ENCODE measurements at places on chromosomes 1 and 21.

- peak; percentile 43 for DNase-seq
These were observed 618 bp downstream of the ETS2 start for GRCh38 chr21:38806153-38806941.

DNA sequence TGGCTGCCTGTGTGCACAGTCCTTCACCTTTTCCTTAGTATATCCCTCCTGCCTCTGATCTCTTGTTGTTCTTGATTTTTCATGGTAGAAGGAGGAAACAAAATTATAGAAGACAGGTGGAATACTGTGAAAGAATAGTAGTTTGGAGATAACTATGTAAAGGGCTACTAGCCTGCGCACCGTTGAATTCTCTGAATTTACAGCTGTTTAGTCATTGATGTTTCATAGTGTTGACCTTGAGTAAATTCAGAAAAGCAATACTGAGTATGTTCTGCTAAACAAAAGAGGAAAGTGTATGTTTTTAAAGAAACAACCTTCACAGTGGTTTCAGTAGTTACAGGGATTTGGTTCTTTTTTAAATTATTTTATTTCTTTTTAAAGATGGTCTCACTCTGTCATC lies 18.1 kb downstream of the CAMTA1 start:
- DNase-seq, result no peak

DNA sequence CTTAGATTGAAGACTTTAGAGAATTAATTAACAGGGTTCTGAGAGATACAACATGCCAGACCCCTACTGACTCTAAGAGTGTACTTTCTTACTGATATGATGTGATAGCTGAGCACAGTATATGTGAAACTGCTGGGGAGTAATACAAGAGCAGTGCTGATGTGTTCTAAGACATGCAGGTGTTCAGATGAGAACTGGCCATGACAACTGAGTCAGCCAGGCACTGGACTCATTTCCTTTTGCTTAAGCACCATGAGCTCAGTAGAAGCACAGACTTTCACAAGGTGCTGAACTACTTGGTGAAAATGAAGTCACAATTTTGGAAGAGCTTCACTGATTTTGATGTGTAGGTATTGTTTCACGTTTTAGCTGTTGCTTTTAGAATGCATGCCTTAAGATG lies 15.9 kb upstream of the POGZ start:
- DNase-seq, result no peak

- no peak for DNase-seq
These were observed 9.3 kb downstream of the MIA3 start for GRCh38 chr1:222627232-222627631.

- no peak for DNase-seq
These were observed 69.0 kb upstream of the SPAG17 start for GRCh38 chr1:118254001-118254400.

DNA sequence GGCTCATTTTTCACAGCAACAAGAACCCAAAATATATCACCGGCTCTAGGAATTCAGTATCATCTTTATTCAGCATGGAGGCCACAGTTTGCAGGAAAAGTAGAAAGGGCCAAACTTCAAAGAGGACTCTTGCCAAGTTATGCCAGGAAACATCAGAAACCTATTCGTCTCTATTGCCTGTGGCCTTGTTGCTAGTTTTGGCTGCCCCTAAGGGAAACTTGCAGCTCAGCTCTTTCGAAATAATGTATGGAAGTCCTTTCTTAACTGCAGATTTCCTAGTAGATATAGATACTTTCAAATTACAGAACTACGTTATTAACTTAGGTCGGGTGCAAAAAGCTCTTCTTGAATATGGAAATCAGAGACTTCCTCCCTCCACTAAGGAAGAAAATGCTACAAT lies 4.2 kb upstream of the NENF start:
- no peak for DNase-seq

- DNase-seq, result no peak
These were observed 48.6 kb upstream of the TMEM125 start for GRCh38 chr1:43220905-43221778.

GRCh38 chr1:152111515-152111968 lies 3.7 kb downstream of the TCHH start:
- DNase-seq, result peak; percentile 21

GRCh38 chr1:180623579-180624347 lies 8.1 kb upstream of the XPR1 start:
- DNase-seq, result no peak

GRCh38 chr1:198201956-198202784 lies 45.4 kb downstream of the NEK7 start:
- DNase-seq, result no peak

DNA sequence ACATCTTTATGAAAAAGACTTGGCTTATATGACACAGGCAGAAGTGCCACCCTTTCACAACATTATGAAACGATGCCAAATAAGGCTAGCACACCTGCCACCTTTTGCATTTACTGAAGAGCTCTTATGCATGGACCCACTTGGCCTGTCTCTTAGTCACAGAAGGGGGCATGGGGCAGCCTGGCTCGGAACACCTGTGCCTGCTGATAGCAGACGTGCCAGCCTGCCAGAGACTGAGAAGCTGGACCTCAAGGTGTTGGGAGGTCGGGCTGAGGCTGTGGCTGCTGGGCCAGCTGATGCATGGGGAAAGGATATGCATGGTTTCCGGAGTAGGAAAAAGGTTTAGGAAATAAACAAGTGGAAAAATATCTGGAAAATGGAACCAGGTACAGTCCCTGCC lies 21.5 kb downstream of the RCAN1 start:
- no peak for DNase-seq

- no peak for DNase-seq
These were observed 154.5 kb upstream of the GORAB start for GRCh38 chr1:170377440-170377839.

- peak; percentile 52 for DNase-seq
These were observed 9.7 kb upstream of the SRP9 start for GRCh38 chr1:225767634-225768540.

DNA sequence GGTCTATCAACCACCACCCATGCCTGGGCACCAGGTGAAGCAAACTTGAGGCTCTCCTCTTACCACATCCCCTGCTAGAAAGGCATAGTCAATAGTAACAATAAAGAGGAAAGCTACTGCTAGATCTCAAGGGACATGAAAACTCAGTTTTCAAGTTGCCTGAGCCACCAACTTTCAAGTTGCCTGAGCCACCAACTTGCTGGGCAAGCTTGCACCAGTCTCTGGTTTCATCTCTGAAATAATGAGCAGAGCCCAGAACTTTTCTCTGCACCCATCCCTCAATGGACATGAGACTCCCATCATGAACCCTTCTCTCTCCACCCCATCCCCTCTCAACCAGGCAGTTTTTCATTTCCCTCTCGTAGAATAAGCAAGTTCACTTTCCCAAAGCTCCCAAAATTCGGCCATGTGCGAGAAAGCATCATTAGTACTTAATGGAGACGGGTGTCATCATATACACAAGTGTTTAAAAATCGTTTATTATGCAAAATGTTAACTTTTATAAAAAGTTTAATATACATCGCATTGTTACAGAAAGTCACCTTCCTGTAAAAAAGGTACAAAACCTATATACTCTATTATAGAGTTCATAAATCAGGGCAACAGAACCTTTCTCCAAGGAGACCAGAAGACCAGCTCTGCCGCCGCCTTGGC lies 1.7 kb downstream of the ID3 start:
- no peak for DNase-seq

Measured in BE2C (cell line).